Cortex of kidney (tissue), 1 donor: ENCODE measurements at places on chromosomes 3 and 15.

DNA sequence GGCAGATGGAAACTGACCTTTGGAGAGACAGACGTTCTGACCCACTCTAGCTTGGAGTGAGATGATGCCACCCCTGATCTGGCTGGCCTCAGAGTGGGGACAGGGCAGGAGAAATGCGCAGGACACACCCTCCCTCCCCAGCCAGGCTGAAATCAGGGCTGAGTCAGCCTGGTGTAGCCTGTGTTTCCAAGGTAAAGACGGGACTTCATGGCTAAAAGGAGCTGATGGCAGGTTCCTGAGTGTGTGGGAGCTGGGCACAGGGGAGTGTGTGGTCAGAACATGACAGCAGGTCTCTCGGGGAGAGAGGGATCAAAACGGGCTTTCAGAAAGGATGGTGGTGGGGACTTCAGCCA lies 14.6 kb upstream of the POLG start:
- DNase-seq: no peak

GRCh38 chr3:171824116-171824515 lies 13.8 kb upstream of the PLD1 start:
- DNase-seq: no peak

DNA sequence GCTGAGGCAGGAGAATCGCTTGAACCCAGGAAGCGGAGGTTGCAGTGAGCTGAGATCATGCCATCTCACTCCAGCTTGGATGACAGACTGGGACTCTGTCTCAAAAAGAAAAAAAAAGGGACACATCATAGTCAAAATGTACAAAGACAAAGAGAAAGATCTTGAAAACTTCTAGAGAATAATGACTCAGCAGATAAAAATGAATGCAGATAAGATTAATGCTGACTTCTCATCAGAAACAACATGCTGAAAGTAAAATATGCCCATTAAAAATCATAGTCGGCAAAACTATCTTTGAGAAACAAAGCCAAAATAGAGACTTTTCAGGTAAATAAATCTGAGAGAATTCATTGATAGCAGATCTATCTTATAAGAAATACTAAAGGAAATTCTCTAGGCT lies 271.1 kb upstream of the GPR149 start:
- no peak for DNase-seq

- DNase-seq: no peak
These were observed 19.5 kb upstream of the P4HTM start for GRCh38 chr3:48970586-48970985.
